Uterus (tissue), 4 donors: ENCODE measurements at places on chromosomes 11 and 22. TPM values are rescaled to one million over a fixed set of nuclear protein-coding genes. Genes with fewer than 3 reads are reported as not detected.

The CARNS1 gene
- 0.76 TPM for total RNA-seq

DNA sequence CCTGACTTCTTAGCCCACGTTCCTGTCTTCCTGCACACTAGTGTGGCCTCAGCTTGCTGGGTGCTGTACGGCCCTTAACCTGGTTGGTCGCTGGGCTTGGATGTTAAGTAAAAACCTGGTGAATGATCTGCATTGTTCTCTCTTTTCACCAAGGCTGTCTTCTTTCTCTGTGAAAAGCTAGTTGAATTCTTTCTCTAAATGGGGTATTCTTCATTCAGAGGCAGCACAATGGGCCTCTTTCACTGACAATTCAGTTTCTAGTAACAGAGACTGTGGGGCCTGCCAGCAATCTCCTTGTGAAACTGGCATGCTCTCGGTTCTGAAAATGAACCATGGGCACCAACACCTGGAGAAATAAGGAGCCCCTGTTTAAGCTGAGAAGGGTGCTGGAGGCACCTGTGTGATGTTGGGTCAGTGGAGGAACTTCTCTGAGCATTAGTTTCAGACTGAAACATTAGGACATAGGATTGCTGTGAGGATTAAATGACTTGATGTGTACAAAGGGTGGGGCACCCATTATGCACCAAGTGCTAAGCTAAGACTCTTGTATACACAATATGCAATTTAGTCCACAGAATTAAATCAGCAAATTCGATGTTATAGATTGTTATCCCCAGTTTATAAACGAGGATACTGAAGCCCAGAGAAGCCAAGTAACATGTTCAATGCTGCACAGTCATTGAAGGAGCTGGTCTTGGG is 33.1 kb upstream of the ELF5 start:
- no peaks in the 10 kb centered on the region for H3K36me3 ChIP-seq
- DNase-seq: no peak
- H3K4me3 ChIP-seq: no peak overlapping the region
- H3K27me3 ChIP-seq: no peaks in the 10 kb centered on the region
- no peak overlapping the region for H3K27ac ChIP-seq

DNA sequence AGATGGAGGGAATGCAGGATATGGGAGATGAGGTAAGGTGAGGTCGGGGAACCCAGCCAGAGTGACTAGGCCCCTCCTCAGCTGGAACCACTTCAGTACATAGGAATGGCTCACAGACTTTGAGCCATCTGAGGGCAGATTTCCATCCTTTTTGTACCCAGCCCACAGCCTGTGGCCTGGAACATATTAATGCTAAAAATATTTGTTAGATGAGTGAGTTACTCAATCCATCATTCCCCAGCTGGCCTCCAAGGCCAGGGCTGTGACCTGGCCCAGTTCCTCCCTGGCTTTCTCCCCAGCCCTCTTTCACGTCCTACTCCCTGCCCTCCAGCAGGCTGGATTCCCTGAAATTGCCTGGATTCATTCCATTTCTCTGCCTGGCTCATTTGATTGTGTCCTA is 57.2 kb upstream of the PRDM11 start:
- no peaks in the 10 kb centered on the region for H3K27me3 ChIP-seq
- H3K4me1 ChIP-seq: no peaks in the 10 kb centered on the region
- peak overlapping the region; percentile 64 for H3K27ac ChIP-seq
- no peaks in the 10 kb centered on the region for H3K36me3 ChIP-seq

The RBMXL2 gene
- not detected for total RNA-seq

DNA sequence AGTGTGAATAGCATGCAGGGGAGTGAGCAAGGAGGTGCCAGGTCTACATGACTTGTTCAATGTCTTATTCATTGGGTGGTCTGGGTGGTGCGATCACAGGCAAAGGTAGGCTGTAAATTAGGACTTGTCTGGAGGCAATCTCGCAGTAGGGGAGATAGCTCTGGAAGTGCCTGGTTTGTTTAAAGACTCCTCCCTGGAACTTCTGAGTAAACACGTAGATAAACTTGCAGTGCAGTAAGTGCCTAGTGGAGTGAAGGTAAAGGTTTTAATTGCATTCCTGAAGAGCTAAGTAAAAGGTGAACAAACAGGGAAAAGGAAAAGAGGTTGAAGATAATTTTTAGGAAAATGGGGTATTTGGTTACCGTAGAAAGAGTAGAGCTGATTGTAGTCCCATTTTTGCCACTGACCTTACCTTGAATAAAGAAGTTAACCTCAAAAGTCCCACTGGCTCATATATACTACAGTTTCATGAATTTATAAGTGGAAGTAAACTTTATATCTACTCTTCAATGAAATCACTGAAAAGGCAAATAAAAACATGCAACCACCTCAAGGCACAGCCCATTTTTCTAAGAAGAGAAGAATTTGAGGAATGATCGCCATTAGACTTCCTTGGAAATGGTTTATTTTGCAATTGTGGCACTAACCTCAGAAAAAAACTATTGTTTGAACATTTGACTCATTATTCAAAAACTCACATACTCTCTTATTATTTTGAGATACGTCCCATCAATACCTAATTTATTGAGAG is 44.3 kb downstream of the AASDHPPT start:
- no peaks in the 10 kb centered on the region for H3K4me1 ChIP-seq
- no peaks in the 10 kb centered on the region for H3K27me3 ChIP-seq
- DNase-seq: no peak
- no peak overlapping the region for H3K4me3 ChIP-seq
- no peak overlapping the region for H3K27ac ChIP-seq

DNA sequence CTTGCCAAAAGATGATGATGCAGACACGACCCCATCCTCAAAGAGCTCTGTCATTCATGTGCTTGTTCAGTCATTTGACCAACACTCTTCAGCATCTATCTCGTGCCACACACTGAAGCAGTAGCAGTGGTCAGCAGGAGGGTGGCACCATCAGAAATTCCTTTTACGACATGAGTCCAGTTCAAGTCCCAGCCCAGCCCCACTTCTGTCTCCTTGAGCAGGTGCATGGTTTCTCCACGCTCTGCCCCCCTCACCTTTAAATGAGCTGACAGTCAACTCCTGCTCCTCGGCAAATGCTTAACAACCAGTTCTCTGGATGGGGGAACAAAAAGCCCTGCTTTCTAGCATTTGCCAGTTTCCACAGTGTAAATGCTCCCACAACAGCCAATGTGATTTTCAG is 60.9 kb downstream of the SYN3 start:
- H3K4me1 ChIP-seq: no peaks in the 10 kb centered on the region
- no peaks in the 10 kb centered on the region for H3K27me3 ChIP-seq
- H3K4me3 ChIP-seq: no peak overlapping the region
- no peaks in the 10 kb centered on the region for H3K36me3 ChIP-seq
- no peak for DNase-seq
- H3K27ac ChIP-seq: no peak overlapping the region

DNA sequence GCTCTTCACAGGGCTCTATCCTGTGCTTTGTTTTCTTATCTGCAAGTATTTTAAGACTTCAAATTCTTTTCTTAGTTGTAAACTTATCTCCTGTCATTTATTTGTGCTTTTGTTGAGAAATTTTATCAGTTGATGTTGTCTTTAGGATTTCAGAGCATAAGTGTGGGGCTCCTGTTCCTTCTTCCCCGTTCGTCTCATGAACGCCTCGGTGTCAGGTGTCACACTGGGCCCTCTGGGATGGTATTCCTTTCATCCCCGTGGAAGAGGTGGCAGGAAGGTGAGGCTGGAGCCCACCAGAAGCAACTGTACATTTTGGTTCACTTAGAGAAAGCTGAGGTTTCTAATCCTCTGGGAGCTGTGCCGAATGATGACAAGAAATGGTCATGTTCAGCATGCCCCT is 17.9 kb downstream of the NADSYN1 start:
- H3K4me1 ChIP-seq: no peaks in the 10 kb centered on the region
- DNase-seq: no peak
- no peak overlapping the region for H3K4me3 ChIP-seq
- H3K27ac ChIP-seq: no peak overlapping the region

The MRGPRX4 gene
- not detected for total RNA-seq

The PNPLA5 gene
- not detected for total RNA-seq

The OR5B21 gene
- total RNA-seq: not detected

The BIK gene
- total RNA-seq: 0.49 TPM

GRCh38 chr22:35840302-35840739 is 122.6 kb downstream of the APOL5 start:
- H3K27ac ChIP-seq: peak overlapping the region; percentile 93
- DNase-seq: peak; percentile 94
- no peaks in the 10 kb centered on the region for H3K27me3 ChIP-seq
- peak overlapping the region; percentile 49 for H3K4me3 ChIP-seq
- no peaks in the 10 kb centered on the region for H3K4me1 ChIP-seq

DNA sequence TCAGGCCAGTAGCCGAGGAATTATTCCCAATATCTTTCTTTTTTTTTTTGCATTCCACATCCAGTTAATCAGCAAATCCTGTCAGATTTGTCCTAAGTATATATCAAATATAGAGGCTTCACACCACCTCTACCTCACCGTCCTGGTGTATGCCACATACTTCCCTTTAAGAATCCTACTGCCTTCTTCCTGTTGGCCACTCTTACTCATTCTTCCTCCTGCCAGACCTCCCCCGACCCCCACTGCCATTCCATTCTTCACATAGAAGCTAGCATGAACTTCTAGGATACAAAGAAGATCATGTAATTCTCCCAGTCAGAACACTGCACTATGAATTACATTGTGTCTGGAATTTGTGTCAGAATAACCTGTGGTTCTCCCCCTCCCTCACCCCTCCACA is 89.5 kb downstream of the TRIM44 start:
- H3K27ac ChIP-seq: no peak overlapping the region
- no peak overlapping the region for H3K4me3 ChIP-seq
- no peak for DNase-seq
- no peaks in the 10 kb centered on the region for H3K4me1 ChIP-seq
- no peaks in the 10 kb centered on the region for H3K27me3 ChIP-seq

DNA sequence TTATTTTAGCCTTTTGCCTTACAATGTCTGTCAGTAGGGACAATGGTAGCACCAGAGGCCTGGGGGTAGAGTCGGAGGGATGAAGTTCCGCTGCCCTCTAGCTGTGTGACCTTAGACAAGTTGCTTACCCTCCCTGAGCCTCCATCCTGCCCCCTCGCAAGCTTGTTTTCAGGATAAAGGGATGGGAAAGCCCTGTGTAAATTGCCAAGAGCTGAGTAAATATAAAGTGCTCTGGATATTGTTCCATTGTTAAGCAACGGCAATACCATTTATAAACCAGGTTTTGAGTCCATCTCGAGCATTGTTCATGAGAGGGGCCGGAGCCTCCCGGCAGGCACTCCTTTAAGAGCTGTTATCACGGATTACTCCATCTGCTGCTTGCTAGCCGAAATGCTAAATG is 72.9 kb downstream of the ZBTB16 start:
- H3K27me3 ChIP-seq: no peaks in the 10 kb centered on the region
- no peak for DNase-seq
- H3K4me3 ChIP-seq: no peak overlapping the region

DNA sequence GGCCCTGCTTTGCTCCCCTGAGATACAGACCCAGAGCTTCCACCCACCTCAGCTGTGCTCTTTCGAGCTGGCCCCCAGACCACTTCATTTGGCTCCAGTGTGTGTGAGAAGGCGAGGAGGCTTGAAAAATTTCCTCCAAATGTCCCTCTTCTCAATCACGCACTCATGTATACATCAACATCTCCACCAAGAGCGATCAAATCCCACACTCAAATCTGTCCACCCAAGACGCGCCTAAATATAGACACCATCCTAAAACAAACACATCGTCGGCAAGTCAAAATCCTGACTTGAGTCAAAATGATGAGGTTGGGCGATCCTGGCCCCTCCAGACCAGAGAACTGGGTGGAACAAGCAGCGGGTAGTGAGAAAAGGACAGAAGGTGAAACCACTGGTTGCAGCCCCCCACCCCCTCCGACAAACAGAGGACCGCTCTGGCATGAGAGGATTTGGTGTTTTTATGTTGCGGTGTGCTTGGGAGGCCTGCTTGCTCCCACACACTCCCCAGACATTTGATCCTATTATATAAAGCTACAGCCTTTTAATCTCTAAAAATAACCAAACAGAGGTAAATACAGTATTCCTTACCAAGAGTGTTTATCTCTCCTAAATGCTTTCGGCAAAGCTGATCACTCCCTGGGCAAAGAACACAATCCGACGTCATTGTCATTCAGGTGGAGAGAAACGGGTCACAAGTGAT is 10.2 kb downstream of the MN1 start:
- H3K36me3 ChIP-seq: no peaks in the 10 kb centered on the region
- no peaks in the 10 kb centered on the region for H3K4me1 ChIP-seq
- no peak overlapping the region for H3K4me3 ChIP-seq
- DNase-seq: no peak
- no peaks in the 10 kb centered on the region for H3K27me3 ChIP-seq

The GLYAT gene
- total RNA-seq: not detected

GRCh38 chr11:125320347-125321076 is 156.0 kb downstream of the PKNOX2 start:
- no peak overlapping the region for H3K27ac ChIP-seq
- no peaks in the 10 kb centered on the region for H3K4me1 ChIP-seq
- no peaks in the 10 kb centered on the region for H3K36me3 ChIP-seq
- no peak overlapping the region for H3K4me3 ChIP-seq

The KRTAP5-7 gene
- total RNA-seq: not detected
